ENCODE measurements at places on chromosomes 12 and 14. TPM values are rescaled to one million over a fixed set of nuclear protein-coding genes. Genes with fewer than 3 reads are reported as not detected.

DNA sequence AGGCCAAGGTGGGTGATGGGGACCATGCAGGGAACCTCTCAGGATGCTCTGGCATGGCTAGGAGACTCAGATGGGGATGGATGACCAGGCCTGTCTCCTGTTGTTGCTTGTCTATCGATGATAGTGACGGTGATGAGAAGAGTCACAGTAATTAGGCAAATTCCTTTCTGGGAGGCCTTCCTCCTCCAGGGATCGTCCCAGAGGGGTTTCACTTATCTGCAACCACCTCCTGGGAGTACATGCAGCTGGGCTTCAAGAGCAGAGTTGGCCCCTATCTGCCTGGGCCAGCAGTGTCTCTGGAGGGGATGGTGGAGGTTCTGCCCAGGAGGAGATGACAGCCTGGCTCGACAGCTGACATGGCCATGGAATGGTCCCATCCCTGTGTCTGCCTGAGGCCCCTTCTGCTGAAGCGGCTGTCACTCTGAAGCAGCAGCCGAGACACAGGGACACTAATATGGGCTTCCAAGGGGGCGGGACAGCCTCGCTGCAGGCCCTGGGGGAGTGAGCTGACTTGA, 27.5 kb upstream of the OAS1 start:
- DNase-seq = no peak

DNA sequence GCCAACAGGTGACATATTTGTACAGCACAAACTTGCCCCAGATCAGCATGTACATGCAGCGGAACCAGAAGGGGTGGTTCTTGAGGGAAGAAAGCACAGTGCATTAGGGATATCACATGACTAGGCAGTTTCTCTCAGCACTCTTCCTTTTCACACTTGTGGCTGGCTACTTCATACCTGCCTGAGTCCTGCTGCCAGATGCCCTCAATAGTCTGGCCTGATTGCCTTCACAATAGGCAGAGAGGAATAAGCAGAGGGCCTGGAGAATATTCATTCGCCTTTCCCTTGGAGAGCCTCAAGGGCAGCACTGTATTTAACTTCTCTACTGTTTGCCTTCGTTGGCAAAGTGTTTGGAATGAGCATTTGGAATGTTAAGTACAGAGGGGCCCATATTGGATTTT, 7.9 kb downstream of the EMG1 start:
- no peak for DNase-seq

- no peak for DNase-seq
Observed at GRCh38 chr12:131586269-131586668, 124.6 kb upstream of the SFSWAP start.

GRCh38 chr14:103879570-103880347, 32.4 kb upstream of the PPP1R13B start:
- no peak for DNase-seq

DNA sequence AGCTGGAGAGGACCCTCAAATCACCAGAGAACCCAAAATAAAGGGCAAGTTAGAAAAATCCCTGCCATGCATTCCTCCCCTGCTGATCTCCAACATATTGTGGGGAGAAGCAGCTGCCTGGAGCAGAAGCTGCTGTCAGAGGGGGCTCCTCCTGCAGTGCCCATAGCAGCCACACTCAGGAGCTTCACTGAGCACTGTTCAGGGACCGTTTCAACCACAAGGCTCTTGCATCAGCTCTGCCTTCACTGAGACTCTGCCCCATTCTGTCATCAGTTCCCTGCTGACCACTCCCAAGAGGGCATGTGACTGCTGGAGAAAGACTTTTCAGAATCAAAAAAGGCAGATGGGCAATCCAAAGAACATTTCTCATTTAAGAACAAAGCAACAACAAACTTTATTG, 392.7 kb downstream of the GALC start:
- no peak for DNase-seq

GRCh38 chr12:24469089-24469488, 479.8 kb downstream of the BCAT1 start:
- DNase-seq = no peak

DNA sequence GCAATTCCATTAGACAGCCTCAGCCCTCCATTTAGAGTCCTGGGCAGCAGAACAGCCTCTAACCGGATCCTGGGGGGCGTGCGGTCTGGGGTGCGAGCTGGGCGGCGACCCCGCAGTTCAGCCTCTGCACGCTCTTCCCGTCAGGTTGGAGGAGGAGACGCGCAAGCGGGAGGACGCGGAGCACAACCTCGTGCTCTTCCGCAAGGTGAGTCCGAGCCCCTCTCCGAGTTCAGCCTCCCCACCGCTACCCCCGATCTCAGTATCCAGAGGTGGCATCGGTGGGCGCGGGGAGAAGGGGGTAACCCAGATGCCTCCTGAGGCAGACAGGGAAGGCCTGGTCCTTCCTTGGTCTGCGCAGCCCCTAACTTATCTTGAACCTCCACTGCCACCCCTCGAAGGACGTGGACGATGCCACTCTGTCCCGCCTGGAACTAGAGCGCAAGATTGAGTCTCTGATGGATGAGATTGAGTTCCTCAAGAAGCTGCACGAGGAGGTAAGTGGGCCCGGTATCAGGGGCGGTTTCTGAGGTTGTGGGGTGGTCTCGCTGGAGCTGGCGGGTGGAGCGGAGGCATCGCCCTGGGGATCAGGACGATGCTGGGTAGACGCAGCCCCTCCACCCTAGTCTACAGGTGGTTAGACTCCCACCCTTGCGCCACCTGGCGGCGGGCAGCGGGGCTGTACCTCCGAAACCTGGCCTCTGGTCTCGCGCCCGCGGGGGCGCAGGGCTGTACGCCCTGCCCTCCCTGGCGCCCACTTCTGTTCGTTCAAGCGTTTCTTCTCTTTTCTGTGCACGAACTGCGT, 1.3 kb downstream of the PRPH start:
- DNase-seq = peak; percentile 61

The CDH24 gene
- total RNA-seq = 2.9 TPM

The KLRB1 gene
- total RNA-seq = 3.1 TPM

The LTA4H gene
- total RNA-seq = 55.8 TPM

The PELI2 gene
- 3.6 TPM for total RNA-seq

Data from activated CD4-positive, alpha-beta T cell treated with anti-CD3 and anti-CD28 coated beads, Interleukin-2, amount 10 ng/mL, durations not matched to agents 7 days and 5 days (primary cell).